ENCODE measurements at places on chromosomes 5 and 9.

DNA sequence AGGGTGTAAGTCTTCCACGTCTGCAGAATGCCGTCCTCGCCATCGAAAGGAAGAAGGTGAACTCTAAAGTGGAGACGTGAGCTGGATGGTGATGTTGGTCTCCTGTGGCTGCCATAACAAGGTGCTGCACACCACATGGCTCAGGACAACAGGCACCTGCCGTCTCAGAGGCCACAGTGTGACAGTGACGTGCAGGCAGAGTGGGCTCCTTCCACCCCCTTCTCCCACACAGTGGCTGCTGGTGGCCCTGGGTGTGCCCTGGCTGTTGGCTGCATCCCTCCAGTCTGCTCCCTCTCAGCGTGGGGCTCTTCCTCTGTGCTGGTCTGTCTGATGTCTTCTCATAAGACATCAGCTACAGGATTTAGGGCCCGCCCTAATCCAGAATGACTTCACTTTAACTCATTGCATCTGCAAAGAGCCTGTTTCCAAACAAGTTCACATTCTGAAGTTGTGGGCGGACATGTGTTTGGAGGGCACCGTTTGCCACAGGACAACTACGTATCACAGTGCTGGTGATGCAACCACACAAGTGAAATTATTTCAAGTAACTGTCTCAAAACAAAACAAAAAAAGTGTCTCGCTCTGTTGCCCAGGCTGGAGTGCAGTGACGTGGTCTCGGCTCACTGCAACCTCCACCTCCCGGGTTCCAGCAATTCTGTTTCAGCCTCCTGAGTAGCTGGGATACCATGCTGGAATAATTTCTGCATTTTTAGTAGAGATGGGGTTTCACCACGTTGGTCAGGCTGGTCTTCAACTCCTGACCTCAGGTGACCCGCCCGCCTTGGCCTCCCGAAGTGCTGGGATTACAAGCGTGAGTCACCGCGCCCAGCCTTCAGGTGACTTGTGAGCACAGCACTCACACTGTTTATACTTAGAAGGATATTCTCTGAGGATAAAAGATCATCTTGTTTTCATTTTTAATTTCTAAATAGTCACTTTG is 31.2 kb upstream of the CLPTM1L start:
- no peak for DNase-seq

DNA sequence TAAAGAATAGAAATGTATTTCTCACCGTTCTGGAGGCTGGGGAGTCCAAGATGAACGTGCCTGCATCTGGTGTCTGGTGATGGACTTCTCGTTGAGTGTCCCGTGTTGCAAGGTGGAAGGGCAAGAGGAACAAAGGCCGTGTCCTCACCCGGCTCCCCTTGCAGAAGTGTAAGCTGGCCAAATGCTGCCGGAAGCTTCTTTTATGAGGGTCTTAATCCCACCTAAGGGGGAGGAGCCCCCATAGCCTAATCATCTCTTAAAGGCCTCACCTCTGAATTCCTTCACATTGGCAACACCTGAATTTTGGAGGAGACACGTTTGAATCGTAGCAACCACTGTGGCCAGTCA is 99.1 kb upstream of the DAP start:
- no peak for DNase-seq

DNA sequence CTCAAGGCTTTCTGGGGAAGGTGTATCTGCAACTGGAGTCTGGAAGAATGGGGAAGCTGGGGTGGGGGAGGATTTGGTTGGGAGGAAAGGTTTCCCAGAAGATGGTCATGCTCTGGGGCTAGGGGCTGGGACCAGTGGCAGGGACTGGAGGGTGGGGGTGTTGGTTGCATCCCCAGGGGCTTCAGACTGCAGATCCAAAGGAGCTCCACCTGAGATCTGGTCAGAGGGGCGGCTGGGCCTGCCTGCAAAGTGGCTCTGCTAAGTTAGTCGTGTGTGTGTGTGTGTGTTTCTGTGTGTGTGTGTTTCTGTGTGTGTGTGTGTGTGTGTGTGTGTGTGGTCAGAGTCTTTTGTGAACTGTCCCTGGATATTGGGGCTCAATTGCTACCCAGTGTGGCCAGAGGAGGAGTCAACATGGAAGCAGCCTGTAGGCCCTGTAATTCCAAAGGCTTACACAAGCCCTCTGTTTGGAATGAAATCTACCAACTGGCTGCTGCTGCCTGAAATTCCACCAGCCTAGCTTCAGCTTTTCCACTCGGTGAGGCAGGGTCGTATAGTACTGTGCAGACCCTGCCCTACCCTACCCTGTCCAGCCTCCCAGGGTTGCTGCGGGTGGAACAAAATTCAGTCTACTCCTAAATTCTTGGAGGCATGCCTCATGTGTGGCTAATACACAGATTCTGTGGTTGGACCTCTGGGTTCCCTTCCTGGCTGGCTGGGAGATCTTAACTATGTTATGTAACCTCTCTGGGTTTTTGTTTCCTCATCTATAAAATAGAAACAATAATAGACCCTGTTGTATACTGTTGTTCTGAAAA is 12.5 kb upstream of the SYNPO start:
- DNase-seq, result no peak

DNA sequence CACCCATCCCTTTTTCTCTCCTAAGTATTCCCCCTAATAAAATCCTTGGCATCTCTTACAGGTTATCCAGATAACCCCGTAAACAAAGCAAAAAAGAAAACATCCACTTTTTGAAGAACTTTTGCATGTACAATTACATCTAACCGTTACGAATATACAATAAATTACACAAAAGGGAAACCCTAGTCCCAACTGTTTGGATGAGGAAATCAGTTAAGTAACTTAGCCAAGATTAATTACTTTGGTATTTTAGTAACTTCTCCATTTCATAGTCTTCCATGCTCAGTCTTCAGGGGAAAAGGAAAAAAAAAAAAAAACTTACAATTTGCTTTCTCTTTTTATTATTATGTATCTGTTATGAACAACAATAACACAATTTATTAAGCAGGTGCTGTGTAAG is 212.9 kb downstream of the ACTL7B start:
- no peak for DNase-seq

DNA sequence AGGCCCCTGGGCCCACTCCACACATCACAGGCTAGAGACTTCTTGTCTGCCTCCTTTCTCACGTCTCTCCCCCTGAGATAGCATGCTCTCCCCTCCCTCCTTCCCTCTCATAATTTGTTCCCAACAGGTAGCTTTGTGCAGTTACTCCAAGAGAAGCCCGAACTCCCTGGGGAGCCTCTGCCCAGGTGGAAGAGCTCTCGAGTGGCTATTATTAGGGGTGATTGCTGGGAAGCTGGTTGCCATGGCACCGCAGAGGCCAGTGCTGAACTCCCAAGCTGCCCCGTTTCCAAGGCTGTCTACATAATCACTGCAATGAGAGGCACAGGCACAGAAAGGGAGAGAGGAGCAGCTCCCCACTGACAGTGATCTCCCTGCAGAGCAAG is 104.7 kb upstream of the GPR151 start:
- no peak for DNase-seq

DNA sequence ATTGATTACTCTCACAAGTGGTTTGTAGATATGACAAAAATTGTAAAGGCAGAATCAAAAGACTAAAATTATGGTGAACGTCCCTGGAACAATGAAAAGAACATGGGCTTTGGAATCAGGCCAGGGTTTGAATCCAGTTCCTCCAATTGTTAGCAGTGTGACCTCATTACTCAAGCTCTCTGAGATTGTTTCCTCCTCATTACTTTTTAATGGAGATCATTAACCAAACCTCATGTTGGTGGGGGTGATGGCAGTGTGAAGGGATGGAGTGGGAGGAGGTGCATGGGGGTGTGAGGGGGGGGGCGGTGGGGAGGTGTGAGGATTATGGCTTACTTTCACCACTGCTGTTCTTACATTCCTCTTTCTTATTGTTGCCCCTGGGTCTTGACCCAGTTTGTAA is 44.1 kb upstream of the FOXE1 start:
- no peak for DNase-seq
